ENCODE measurements at places on chromosomes 7 and 10.

DNA sequence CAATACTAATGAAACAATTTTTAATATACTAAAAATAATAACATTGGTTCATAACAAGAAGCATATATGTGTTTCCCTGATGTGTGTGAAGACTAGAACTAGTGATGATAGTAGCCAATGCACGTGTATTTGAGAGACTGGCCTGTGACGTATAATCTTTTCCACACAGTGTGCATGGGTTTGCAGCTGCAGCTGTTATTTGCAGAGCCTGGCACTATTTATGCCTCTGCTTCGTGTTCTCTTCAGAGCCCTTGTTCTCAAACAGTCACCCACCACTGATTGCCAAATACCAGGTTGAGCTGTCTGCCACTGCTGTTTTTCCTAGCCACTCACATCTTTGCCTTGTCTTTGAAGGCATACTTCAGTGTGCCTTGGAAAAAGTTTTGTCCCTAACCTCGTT, 531.7 kb downstream of the ETV1 start:
- no peak for DNase-seq

GRCh38 chr7:47335557-47336471, 246.1 kb downstream of the TNS3 start:
- no peak for DNase-seq

DNA sequence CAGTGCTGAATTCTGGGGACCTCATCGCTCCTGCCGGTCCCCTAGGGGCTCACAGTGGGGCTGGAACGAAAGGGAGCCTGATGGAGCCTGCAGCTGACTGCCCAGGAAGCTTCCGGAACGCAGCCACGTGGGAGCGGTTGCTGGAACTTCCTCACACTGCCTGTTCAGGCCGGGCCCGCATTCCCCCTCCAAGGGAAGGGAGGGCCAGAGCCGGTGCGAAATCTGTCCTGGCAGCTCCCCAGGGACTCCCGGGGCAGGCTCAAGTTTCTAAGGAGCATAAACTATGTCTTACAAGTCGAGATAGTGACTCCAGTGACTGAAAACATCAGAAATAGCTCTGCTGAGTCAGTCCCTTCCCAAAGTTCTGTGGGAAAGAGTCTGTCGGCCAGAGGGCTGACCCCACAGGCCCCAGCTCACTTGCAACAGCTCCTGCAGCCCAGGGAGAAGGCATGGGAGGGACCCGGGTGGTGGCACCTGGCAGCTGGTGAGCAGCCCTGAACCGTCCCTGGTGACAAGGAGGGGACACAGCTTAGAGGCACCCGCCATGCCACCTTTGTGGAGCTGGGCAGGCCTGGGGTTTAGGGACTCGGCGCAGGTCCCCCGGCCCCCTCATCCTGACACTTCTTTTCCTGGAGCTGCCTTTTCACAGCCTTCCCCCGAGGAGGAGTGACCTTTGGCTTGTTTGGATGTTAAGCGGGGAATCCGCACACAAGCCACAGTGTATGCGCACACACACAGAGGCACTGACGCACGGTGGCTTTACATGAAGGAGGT, 47.6 kb downstream of the PDGFA start:
- DNase-seq, result peak; percentile 57

GRCh38 chr10:127368101-127368500, 171.7 kb upstream of the INSYN2A start:
- DNase-seq, result no peak

DNA sequence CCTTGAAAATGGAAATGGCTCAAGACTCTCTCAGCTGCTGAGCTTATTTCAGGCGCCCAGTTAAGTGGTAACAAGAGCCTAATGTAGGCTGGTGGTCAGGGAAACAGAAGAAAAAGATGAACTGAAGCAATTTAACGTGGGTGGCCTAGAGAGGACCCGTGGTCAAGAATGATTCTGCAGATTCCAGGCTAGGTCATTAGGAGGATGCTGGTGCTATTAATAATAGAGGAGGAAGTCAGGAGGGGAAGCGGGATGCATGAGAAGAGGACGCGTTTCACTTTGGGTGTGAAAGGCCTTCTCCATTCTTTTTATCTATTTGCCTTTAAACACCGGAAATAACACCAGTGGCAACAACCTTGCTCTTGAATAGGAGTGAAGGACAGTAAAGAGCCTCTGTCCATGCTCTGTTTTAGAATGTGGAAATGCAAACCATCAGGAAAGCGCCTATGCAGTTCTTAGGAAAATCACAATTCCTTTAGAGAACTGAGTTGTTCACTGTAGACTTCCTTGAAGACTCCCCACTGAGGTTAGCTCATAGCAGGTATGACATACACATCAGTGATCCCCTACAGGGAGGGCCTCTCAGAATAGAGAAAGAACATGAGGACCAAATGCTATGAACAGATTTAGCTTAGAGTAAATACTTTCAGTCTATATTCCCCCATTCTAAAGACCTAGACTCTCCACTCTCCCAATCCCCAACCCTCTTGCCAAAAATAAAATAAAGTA, 8.6 kb downstream of the LIPA start:
- no peak for DNase-seq

DNA sequence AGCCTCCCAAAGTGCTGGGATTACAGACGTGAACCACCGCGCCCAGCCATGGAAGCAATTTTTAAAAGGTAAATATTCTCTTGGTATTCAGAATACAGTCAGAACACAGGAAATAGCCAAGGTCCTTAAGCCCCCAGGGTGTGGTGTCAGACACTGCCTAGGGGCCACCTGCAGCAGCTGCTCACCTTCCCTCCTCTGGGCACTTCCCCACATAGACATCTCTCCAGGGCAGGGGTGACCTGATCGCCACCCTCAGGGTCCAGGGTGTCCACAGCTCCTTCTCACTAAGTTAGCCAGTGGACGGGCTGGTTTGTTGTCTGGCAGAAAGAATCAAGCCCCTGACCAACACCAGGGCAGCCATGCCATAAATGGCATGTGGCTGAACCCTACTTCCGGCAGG, 15.9 kb downstream of the URGCP start:
- DNase-seq, result no peak

DNA sequence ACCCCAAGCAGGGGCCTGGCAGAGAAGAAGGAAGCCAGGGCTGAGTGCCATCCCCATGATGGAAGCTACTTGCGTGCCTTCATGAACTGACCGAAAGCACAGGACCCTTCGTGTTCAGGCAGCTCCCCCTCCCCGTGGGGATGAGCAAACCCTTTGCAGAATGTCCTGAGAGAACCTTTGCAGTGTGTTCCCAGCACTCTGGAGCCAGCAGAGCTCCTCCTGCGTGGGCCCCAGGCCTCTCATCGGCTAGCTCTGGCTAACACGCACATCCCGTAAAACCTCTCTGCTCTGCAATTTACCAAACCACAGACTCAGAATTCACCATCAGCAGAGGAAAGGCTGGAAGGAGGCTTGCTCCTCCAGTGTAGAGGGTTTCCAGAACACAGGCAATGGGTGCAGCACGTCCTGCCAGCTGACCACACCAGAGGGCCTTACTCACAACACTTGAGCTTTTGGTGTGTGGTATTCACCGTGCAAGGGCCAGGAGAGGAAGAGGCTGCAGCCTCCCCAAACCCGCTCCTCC, 3.1 kb downstream of the SH3PXD2A start:
- no peak for DNase-seq

DNA sequence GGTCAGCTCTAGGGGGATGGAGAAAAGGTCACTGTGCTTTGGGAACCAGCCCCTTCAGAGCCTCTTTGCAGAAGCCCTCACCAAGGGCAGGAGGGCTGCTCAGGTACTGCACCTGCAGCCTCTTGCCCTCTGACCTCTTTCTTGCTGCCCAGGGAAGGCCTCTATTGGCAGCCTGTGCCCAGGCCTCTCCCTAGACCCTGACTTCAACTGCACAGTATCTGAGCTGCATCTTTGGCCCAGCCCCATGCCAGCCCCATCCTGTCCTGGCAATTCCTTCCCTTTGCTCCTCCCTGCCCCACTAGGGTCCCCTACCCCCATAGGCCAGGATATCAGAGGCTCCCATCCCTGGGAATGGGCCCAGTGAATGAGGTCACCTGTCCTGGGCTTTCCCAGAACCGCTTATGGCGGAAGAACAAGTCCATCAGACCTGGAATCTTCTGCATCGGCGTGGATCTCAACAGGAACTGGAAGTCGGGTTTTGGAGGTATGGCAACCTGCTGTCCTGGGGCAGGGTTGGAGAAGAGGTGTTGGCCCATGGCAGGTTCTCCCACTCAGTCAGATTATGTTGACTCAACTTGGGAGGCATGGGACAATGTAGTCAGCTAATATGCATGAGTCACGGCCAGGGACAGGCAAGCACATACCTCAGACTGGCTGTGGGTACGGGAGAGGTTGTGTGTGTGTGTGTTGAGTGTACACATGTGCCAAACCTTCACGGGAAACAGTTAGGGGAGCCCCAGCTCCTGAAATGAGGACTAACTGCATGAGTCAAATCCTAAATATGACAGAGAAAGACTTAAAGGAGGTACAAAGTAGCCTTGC, 17.1 kb upstream of the CPA1 start:
- no peak for DNase-seq

GRCh38 chr7:15199482-15199881, 296.9 kb upstream of the DGKB start:
- no peak for DNase-seq

GRCh38 chr10:80453842-80454512, at the start of gene TSPAN14:
TSS of gene TSPAN14 (plus strand) at chr10:80454310. CDS start at chr10:80489234, 34,924 bp downstream.
- peak; percentile 72 for DNase-seq

- no peak for DNase-seq
These were observed 148.1 kb downstream of the SLC25A13 start for GRCh38 chr7:96173781-96174180.

DNA sequence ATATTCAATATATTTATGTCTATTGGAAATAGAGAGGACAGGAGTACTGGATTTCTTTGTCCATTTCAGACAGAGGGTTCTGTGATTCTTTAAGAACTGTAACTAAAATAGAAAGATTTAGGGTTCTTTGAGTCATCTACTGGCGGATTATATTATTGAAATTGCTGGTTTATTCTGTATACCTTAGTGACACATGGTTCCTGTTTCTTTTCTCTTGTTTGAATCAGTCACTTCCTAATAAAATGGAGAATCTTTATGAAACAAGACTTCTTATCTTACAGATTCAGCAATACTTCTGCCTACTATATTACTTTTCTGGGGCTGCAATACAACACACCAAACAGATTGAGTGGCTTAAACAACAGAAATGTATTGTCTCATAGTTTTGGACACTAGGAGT, 20.8 kb upstream of the ZNF800 start:
- DNase-seq, result no peak

GRCh38 chr10:90917238-90917967, 3.5 kb downstream of the ANKRD1 start:
- DNase-seq, result no peak

DNA sequence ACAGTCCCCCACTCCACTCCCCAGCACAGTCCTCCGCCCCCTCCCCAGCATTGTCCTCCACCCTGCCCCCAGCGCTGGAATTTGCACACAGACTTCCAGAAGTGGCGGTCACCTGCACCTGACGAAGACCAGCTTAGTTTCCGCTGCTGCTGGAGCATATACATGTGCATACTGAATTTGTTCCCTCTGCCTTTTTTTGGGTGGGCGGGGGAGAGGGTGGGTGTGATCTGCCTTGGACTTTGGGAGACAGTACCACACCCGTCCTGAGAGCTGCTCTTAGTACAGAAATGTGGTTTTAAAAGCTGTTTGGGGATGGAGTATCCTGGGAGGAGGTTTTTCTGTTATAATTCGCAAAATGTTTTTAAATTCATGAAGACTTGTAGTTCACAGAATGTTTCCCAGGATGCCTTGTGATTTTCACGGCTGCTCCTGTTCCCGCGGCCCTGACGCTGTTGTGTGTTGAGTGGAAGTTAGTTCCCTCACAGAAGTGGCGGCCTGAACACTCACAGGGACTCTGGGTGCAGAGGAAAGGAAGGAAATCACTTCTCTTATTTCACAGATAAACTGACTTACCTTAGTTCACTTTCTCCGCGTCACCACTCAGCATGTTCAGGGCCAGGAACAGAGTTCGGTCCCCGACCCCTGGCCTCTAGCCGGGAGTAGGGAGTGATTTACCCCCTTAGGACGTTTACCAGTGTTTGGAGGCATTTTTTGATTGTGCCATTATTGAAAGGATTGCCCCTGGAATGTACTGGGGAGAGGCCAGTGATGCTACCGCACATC, 18.6 kb downstream of the PFKP start:
- no peak for DNase-seq

- DNase-seq, result peak; percentile 21
These were observed 967 bp downstream of the ELFN1 start for GRCh38 chr7:1670894-1671593.

GRCh38 chr7:84820481-84820880, 366.4 kb downstream of the SEMA3D start:
- no peak for DNase-seq

DNA sequence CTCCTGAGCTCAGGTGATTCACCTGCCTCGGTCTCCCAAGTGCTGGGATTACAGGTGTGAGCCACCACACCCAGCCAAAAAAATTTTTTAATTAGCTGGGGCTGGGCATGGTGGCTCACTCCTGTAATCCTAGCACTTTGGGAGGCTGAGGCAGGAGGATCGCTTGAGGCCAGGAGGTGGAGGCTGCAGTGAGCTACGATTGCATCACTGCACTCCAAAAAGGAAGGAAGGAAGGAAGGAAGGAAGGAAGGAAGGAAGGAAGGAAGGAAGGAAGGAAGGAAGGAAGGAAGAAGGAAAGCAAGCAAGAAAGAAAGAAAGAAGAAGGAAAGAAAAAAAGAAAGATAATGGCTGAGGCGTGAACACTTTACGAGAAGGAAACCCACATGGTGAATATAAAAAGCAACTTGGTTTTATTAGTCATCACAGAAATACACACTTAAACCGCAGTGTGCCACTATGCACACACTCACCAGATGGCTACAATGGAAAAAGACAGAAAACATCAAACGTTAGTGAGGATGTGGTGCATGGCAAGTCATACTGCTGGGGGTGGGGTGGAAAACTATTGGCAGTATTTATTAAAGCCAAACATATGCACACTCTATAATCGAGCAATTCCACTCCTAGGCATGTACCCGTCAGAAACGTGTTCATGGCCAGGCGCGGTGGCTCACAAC, 4.4 kb upstream of the CCL26 start:
- no peak for DNase-seq

DNA sequence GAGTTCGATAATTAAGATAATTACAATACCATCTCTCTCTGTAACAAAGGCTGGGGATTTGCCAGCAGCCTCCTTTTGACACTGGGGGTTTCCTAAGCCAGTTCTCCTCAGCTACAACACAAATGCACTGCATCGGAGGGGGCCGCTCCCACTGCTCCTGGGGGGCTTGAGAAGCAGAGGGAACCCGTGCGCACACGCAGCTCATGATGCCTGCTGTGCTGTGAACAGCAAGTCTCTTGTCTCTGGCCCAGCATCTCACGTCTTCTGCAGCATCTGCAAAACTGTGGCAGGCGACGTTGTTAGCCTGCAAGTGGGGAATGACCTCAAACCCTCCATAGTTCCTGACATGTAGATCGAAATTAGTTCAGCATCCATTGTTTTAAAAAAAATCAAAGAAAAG, 5.5 kb downstream of the VIPR2 start:
- DNase-seq, result no peak
